ENCODE measurements at places on chromosomes 3 and 15.

DNA sequence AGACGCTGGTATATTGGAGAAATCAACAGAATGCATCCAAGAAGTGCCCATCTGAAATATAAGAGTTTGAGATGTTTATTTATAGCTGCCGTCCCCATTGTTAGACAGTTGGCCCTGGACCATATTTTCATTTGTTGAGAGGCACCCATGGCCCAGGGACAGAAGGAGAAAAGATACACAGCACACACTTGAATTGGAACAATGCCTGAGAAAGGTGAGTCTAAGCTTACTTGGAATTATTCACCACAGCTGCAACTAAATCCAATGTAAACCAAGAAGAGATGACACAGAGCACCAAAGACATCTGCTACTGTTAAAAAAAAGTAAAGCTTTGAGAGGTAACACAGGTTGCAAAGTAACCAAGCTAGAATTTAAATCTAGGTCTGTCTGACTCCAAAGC lies 525.5 kb upstream of the NAALADL2 start:
- no peak for DNase-seq

- no peak for DNase-seq
These were observed 42.5 kb upstream of the PIK3CB start for GRCh38 chr3:138877226-138877625.

DNA sequence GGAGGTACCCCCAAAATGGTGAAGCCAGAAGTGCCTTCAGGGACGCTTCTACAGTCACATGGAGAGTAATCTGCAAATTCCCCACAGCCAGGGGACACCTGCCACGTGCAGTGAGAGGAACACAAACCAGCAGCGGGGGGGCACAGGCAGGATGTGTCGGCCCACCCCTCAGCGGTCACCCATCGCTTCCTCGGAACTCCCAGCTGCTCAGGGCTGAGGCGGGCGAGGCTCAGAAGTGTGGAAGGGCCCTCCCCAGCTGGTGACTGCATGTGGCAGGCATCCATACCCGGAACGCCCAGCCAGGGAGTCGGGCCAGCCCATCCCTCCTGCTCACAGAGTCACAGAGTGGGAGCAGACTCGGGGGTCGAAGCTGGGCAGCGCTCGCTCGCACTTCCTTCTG lies 63.7 kb downstream of the SLC12A8 start:
- DNase-seq = no peak

- DNase-seq = no peak
These were observed 137.3 kb downstream of the CACNA2D3 start for GRCh38 chr3:54259636-54260035.

- no peak for DNase-seq
These were observed 79.2 kb upstream of the ABHD17C start for GRCh38 chr15:80615783-80616391.

DNA sequence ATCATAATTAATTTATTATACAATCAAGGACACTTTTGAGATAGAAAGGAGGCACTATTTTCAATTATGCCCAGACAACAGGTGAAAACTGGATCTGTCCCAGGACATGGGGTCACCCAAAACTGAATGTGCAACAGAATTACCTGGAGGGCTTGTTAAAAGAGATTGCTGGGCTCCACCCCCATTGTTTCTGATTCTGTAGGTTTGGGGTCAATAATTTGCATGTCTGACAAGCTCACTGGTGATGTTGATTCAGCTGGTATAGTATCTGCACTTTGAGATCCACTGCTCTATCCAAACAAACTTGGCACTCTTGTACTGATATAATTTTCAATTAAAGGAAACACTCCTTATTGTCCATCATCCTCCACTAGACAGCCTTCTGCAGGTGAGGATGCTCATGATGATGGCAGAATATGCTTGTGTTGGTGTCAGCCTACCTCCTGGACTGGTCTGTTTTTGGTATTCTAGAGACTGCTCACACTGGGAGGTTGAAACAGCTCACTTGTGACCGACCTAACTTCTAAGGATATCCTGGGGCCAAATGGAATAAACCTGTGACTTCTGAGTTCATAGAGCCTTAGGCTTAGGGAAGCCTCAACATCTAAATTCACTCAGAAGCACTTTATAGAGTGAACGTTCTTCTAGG lies 2.2 kb downstream of the P2RY14 start:
- no peak for DNase-seq

DNA sequence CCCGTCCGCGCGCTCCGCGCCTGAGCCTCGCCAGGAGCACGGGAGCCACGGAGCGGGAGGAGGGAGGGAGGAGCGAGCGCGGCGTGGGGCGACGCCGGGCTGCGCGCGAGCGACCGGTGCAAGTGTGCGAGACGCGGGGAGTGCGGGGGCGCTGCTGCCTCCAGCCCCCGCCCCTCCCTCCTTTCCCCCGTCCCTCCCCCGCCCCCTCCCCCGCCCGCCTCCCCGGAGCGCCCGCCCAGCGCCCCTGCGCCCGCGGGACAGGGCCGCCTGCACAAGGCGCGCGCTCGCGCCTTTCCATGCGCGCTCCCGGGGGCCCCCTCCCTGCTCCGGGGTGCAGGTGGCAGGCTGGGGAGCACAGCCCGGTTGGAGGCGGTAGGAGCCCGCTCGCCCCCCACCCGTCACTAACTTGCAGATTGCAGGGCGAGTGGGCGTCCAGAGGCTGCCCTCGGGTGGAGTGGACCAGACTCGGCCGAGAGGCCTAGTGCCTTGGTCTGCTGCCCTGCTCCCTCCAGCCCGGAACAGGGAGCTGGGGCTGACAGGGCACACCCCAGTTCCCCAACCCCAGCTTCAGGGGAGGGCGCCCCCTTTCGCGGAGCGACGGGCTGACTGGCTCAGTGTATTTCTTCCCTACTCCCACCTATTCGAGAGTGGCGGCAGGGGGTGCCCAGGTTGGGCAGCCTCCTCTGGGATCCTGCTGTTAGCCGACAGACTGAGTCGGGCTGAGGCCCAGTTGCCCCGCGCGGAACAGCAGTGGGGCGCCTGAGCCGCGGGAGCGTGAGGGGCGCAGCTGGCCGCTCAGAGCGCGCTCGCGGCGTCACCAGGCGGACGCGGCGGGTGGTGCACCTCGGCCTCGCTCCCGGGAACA lies at the start of gene WNT7A:
TSS of gene WNT7A (minus strand) at position 126 of the 865 bp plus-strand sequence. CDS start 255 bp downstream, outside the sequence.
- DNase-seq = no peak

- DNase-seq = no peak
These were observed 10.1 kb downstream of the VPS13C start for GRCh38 chr15:62050115-62050514.
